ENCODE measurements at places on chromosomes 2 and 18.
A peak's percentile ranks its signal among the peaks of the same experiment; 100 is the strongest.

DNA sequence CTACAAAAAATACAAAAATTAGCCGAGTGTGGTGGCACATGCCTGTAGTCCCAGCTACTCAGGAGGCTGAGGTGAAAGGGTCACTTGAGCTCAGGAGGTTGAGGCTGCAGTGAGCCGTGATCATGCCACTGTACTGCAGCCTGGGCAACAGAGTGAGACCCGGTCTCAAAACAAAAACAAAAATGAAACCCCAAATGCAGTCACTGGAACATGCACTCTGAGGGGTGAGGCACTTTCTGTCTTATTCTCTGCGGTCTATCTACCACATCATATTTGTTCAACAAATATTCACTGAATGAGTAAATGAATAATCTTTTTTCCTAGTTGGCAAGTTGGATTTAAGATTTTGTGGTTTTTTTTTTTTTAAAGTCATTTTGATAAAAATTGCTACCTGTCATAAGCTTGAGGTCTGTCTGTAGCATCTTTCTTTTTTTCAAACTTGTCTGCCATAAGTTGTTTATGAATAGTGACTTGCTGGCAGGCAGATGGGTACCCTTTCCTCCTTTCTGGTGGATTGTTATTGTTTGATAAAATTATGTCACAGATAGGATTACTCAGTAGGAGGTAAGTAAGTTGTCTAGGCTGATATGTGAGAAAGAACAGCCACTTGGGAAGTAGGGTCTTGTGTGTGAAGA lies 11.8 kb downstream of the CHRNA1 start:
- no peak for DNase-seq

DNA sequence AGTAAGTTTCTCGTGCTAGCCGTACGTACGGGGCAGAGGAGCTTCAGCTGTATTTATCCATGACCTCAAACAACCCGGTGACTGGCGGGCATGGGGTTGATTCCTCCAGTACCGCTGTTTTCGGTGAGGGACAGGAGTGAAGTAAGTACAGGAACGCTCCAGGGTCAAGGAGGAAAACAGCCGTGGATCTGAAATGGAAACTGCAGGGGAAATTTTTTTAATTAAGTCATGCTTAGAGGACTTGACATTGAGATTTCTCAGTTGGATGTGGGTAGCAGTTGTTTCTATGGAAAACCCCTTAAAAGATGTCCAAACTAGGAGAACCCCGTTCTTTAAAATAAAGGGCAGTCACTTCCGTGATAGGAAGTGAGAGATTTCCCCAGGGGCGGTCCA lies 1.2 kb downstream of the RAB12 start:
- DNase-seq: no peak

DNA sequence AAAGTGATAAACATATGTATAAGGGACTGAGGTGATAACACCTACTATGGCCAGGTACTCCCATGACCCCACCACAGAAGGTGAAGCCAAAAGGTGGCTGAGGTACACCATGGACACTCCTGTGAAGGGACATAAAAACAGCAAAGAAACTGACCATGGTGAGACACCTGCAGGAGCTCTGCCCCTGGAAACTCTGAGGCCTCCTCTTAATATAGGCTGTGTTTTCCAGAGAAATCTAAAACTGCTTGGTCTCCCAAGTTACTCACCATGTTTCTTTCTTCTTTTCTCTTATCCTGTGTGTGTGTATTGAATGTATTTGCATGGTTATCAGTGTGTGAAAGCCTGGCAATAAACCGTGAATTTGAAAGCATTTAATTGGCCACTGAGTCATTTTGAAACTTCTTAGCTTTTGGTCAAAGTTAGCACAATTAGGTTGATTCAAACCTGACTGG lies 739.3 kb upstream of the GCFC2 start:
- DNase-seq: no peak

- peak; percentile 16 for DNase-seq
These were observed 858 bp downstream of the POLR1B start for GRCh38 chr2:112542984-112543661.

- DNase-seq: no peak
These were observed 19.8 kb downstream of the RPRD1A start for GRCh38 chr18:36047521-36047920.

GRCh38 chr2:241925277-241925676 lies 55.7 kb downstream of the RTP5 start:
- DNase-seq: no peak

- DNase-seq: no peak
These were observed 396.0 kb downstream of the MEIS1 start for GRCh38 chr2:66830881-66831280.

DNA sequence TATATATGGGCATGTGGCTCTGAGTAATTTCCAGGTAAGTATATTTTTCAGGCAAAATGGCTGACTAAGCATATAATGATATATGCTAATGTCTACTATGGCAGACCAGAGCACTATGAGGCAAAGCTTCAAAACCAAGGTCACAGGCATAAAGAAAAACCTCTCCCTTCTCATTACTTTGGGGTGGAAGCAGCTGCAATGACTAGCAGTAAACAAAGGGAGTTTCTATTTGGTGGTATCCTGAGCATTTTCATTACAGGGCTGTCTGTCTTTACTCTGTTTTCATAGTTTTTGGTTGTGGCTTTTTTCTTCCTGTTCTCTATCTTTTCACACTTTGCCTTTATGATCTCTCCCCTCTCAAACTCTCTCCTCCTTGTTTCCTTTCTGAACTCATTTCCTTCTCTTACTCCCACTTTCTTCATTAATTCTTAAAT lies 15.6 kb downstream of the PDE6D start:
- DNase-seq: no peak

DNA sequence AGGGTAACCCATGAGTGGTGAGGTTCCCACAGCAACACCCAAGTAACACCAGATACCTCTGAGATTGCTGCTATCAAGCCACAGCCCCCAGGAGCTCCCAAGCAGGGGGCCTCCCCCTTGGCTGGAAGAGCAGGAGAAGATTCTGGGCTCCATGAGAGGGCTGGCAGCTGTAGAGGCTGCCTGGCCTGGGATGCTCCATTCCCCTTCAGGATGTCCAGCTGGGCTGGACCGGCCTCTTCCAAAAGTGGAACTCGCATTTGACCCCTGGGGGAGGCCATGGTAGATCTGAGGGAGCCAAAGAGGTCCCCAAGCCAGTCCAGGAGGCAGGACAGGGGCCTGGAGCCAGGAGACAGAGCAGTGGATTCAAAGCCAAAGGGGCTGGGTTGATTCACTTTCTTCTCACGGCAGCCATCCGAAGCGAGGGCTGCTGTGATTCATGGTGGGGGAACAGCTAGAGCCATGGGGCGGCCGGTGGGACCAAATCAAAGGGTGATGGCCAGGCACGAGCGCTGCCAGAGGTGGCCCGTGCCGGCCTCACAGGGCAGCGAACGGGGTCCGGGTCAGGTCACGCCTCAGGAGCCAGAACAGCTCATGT lies 95.3 kb upstream of the ID2 start:
- DNase-seq: no peak

DNA sequence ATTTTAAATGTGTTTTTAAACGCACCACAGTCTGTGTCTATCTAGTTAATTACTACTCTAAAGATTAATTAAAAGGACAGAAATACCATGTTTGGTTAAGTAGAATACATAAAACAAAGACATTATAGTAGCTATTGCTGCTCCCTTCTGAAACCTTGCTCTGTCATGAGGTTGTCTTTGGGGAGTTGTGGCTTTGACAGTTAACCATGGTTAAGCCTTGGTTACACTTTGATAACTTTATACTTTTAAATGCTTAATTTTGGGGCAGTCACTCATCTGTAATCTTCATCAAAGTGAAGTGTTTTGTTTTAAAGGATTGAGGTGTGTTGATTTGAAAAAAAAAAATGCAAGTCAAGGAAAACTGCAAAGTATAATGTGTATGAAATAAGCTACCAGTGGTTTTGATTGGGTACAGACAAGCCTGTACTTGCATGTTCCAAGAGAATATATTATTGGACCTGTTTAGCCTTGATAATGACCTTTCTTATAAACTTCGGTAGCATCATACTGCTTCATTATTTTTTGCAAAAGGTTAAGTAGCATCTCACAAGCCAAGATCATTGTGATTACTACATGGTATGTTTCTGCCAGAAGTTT lies 29.8 kb upstream of the TBR1 start:
- DNase-seq: no peak

- DNase-seq: no peak
These were observed 115.0 kb downstream of the SPTBN1 start for GRCh38 chr2:54570925-54571694.

- no peak for DNase-seq
These were observed 204.2 kb upstream of the CELF4 start for GRCh38 chr18:37769826-37770225.

DNA sequence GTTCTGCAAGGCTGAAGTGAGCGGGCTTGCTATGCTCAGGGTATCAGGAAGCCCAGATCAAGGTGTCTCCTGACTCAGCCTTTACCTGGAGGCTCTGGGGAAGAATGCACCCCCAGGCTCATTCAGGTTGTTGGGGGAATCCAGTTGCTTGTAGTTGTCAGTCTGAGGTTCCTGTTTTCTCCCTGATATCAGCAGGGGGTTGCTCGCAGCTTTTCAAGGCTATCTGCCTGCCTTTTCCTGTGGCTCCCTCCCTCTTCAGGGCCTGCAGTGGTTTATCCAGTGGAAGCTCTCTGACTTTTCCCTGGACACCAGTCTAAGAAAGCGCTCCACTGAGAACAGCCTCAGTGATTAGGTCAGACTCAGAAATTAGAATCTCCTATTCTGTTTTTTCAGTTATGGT lies 116.6 kb downstream of the PTPRM start:
- no peak for DNase-seq

- DNase-seq: no peak
These were observed 6.9 kb downstream of the PRKD3 start for GRCh38 chr2:37317746-37318145.

- no peak for DNase-seq
These were observed 35.5 kb upstream of the CALCRL start for GRCh38 chr2:187483537-187483936.

GRCh38 chr2:134553657-134554056 lies 165.1 kb downstream of the TMEM163 start:
- no peak for DNase-seq

DNA sequence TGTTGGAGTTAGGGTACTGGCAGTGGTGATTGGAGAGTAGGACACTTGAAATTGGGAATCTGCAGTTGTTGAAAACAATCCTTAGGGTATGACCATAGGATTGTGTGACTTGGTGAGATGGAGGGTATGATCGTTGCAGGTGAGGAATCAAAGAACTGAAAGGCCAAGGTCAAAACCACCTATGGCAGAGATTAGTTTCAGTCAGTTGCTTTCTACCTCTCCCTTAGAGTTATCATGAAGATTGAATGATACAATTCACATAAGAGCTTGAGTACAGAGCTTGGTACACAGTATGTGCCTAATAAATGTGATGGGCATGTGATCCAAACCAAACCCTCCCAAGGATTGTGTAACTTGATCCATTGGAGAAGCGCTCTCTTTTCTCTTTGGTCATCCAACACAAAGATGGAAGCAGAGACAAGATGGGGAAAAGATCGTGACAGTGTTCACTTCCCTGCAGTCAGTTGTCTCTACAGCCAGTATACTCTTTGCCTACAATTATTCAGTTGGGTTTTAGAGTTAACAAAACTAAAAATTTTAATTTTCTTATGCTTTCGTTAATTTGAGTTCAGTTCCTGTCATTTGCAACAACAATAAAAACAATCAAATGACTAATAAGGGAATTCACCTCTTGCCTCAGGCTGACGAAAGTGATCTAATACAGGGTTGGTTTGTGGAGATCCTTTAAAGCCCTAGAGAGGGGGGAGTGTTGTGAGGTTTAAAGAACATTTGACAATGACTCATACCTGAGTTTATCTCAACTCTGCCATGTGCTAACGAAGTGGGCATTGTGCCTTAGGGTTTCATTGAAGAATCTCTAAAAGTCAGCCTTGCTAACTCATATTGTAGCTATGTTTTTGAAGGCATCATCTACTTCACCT lies 14.8 kb upstream of the SMAD2 start:
- DNase-seq: no peak

DNA sequence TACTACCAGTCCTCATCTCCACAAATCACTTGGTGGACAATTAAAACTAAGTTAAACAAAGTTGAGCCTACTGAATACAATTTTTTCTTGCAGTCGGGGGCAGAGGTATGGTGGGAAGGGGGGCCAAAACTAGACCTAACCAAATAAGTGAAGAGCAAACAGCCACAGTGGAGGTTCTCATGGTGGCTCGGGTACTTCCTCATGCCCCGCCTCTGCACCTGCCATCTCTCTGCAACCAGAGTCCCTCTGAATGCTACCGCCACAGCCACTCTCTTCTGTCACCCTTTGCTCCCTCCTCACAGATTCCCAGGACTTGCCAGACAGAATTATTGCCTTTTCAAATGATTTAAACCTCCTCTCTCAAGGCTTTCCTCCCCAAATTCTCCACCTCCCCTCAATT lies 204.2 kb downstream of the TMEM247 start:
- no peak for DNase-seq

DNA sequence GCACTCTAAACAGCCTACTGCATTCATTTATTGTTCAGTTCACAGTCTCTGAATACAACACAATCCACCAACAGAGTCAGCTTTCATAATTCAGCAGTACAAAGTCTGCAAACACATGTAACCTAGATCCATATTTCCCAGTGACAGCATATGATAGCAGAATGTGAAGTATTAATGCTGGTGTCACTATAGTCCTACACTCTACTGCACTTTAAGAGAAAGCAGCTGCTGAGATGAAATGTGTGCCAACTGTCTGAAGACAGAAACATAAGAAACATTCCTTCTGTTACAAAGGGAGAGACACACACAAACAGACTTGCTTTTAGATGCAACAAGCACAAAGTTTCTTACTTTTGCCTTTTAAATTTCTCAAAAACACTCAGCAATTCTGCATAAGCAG lies 441.8 kb downstream of the ZEB2 start:
- no peak for DNase-seq

GRCh38 chr2:211103989-211104388 lies 547.6 kb downstream of the CPS1 start:
- peak; percentile 6 for DNase-seq

- peak; percentile 69 for DNase-seq
These were observed 141.2 kb upstream of the CTAGE1 start for GRCh38 chr18:22558945-22559385.

- no peak for DNase-seq
These were observed 46.0 kb upstream of the FAM110C start for GRCh38 chr2:92326-92725.

DNA sequence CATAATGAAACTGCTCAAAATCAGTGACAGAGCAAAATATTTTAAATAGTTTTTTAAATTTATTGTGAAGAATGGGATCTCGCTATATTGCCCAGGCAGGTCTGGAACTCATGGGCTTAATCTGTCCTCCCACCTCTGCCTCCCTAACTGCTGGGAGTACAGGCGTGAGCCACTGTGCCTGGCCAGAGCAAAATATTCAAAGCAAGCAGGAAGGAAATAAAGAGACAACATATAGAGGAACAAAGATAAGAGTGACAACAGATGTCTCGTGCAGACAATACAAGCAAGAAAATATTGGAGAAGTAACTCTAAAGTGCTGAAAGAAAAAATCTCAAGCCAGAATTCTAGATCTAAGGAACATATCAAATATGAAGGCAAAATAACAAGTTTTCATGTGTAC lies 5.0 kb upstream of the SCLY start:
- no peak for DNase-seq

DNA sequence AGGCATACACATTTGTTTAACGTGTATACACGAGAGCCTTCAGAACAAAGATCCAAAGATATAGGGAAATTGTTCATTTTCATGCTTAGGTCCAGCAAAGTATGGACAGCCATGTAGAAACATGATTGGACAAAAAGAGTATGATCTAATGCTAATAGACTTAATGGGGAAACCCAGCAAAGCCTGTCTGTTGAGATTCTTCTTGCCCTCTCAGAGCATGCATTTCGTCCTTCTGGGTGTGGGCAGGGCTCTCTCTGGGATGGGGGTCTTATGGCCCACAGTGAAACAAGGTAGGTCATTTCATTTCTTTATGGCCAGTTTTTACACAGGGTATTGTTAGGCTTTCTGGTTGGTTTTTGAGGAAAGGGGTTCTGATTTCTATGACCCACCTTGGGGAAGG lies 124.4 kb downstream of the COMMD1 start:
- DNase-seq: no peak

All from HEK293T (cell line).